ENCODE measurements at places on chromosomes 7 and 10.
A peak's percentile ranks its signal among the peaks of the same experiment; 100 is the strongest.

DNA sequence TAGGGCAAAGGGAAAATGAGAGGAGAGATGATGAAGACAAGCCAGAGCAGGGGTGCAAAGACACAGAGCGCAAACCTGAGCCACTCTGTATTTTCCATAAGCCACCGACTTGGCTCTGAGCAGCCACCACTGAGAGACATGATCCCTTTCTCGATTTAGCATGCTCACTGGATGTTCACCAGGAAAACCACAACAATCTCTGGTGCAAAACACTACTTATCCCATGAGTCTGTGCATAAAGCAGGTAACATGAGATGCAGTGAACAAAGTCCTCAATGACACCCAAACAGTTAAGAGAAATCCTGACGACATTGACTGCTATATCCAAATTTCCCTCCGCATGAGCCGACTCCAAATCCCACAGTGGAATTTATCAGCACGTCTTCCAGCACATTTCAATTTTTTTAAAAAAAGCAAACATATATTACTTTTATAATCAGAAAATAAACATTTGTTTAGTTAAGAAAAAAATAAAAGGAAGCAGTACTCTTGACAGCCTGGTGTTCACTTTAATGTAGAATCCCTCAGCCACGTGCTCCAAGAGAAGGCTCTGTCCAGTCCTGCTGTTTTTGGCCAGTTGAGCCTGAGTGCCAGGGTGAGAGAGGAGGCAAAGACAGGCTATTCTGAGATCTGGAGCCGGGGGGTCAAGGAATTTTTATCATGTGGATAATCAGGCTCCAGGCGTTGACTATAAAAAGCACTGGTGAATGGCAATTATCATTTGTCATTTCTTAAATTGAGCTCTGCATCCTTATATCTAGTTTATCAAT is 238.4 kb downstream of the KCNMA1 start:
- DNase-seq, result no peak

DNA sequence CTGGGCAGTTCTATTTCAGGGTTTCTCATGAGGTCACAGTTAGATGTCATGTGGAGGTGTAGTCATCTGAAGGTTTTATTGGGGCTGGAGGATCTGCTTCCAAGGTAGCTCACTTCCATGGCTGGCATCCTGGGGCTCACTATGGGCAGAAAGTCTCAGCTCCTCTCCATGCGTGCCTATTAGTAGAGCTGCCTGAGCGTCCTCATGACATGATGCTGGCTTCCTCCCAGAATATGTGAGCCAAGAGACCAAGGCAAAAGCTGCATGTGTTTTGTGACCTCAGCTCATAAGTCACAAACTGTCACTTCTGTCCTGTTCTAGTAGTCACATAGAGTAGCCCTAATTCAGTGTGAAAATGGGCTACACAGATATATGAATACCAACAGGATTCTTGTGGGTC is 524.4 kb downstream of the SUGCT start:
- DNase-seq, result no peak

DNA sequence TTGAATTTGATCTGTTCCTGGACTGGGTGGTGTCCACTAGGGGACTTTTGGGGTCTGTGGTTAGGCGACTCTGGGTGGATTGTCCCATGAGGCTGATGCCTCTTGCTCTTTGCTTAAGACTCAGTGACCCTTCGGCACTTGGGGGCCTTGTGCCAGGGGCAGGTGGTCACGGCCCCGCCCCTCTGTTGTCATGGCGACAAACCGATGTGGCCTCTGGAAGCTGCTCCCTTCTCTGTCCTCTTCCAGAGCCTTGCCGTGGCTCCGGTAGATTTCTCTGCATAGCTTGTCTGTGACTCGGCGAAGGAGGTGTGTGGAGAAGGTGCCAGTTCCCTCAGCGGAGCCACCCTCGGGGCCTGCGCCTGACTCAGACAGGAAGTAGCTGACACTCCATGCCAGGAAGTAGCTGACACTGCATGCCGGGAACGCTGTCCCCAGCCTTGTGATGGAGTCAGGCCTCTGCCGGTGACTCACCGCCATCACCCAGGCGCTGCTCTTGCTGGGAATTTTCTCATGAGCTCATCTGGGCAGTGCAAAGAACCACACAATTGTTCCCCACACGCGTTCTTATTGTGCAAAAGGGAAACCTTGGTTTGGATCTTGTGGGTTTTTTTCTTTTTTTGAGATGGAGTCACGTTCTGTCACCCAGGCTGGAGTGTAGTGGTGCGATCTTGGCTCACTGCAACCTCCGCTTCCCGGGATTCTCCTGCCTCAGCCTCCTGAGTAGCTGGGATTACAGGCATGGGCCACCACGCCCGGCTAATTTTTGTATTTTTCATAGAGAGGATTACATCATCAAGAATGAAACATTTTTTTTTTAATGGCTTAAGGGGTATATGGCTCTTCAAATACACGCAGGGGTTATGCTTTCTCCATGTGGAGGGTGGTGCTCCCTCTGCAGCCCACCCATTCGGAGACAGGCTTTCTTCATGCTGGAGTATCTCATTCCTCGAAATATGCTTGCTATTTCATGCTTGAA is 72.6 kb downstream of the PFKFB3 start:
- peak; percentile 96 for DNase-seq

GRCh38 chr10:103613616-103614015 is 120.1 kb downstream of the NEURL1 start:
- DNase-seq, result no peak

DNA sequence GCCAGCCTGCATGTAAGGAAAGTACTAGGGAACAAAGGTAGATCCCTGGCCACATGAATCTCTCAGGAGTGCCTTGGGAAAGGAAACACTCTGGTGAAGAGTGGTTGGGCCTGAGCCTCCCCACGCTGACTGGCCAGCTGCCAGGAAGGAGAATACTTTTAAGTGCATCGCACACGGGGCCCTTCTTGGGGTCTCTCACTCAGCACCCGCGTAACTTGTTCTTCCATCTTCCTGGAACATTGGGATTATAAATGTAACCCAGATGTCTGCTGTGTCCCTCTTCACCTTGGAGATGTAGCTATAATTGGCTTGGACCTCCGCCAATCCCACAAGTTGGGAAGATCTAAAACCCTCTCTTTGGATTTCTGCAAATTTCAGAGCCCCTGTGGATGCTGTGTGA is 4.4 kb upstream of the GLI3 start:
- DNase-seq, result no peak

GRCh38 chr7:924541-925231 is 29.8 kb downstream of the ADAP1 start:
- DNase-seq, result no peak

GRCh38 chr10:126214021-126214420 is 174.3 kb downstream of the ADAM12 start:
- no peak for DNase-seq

GRCh38 chr10:14032406-14032998 is 298.2 kb downstream of the FRMD4A start:
- DNase-seq, result no peak

DNA sequence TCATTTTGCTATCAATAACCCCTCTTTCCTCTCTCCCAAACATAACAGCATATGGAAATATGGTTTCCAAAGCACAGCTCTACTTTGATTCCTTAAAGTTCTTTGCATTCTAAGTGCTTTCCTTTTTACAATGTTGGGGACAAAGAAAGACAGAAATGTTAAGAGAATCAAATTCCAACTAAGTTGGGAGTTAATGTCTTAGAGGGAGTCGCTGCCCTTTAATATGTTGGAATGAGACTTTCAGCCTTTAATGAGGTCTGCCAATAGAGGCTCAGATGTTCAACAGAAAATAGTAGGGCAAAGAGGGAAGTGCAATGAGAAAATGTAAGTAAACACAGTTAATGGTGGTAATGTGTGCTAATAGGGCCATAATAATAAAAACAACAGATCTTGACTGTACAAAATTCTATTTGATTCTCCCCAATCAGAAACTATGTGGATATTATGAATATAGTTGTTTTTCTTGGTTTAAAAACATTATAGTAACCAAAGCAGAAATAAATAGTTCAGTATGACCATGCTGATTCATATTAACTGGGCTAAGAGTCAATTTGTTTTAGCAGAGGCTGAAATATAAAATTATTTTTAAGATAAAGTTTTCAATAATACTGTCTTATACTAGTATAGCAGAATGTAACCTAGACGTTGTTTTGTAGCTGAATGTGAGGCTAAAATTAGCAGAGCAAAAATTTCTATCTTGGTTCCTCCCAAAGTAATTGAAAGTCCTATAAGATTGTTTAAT is 10.3 kb downstream of the HYCC1 start:
- DNase-seq, result no peak

- no peak for DNase-seq
Observed at GRCh38 chr10:78772986-78773530, 295.7 kb upstream of the ZMIZ1 start.

- no peak for DNase-seq
Observed at GRCh38 chr7:50416527-50417182, 33.5 kb downstream of the FIGNL1 start.

GRCh38 chr7:23261843-23262452 is 15.4 kb downstream of the GPNMB start:
- peak; percentile 51 for DNase-seq

- DNase-seq, result no peak
Observed at GRCh38 chr7:37719077-37719476, 35.5 kb downstream of the GPR141 start.

DNA sequence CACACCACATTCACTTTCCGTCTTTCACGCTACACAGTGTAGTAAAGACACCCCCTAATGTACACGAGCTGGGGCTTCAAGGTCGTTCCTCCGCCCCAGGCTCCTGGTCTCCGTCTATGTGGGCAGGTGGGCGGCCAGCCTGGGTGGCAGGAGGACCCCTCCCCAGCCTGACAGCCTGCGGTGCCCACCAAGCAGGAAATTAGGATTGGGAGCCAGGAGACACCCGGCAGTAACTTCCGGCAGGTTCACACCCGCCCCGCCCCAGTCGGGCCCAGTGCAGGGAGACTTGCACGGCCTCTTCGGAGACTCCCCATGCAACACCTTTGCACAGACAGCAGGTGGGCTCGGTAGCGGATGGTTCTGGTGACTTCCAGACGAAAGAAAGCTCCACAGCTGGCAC is 27.7 kb upstream of the ADGRA1 start:
- DNase-seq, result no peak

DNA sequence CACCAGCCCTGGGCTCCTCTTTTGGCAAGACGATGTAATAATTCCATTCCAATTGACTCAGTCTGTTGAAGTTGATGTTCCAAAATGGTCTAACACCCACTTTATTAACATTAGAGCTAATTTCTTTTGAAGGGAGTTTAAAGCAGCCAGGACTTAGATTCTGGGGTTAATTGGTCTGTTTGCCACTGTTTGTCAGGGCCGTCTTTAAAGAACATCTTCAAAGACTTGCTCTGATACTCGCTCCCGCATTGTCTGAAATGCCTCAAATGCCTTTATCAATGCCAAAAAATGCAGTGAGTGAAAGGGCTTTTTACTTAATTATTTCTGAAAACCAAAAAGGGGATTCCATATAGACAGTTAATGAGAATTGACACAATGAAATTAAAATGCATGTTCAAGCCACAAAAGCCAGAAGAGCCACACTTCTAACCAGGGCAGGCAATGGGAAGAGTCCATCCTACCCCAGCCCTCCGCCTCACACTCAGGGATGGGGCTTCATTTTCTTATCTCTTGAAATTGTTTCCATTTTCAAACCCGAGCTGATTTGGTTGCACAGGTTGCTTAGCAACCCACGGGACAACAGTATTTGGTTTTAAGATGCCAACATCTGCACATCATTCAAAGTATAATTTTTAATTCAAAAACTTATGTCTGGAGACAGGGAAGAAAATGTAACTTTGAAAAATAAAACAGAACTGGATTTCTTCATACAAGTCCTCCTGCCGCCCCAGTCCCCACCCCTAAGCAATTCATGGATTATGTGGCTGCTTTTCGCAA is 163.0 kb downstream of the FGFR2 start:
- DNase-seq, result no peak

DNA sequence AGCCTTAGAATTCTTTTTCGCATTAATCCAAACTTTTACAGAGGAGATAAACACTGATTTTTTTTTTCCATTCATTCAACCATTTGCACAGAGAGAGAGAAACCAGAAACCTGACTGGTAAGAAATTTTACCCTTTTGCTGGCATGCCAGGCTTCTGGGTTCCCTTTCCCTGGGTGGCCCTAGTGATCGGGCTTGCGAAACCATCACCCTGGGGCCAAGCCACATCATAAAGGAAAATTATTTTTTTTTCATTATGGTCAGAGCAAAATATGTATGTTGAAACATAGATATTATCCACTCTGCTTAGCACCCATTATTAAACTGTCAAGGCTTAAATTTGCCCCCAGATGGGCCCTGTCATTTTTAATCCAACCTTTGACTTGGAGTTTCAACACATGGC is 55.4 kb upstream of the INHBA start:
- no peak for DNase-seq

GRCh38 chr7:155603205-155603857 is 41.1 kb upstream of the RBM33 start:
- no peak for DNase-seq

- DNase-seq, result no peak
Observed at GRCh38 chr7:141568227-141568626, 17.0 kb downstream of the AGK start.

- DNase-seq, result no peak
Observed at GRCh38 chr10:24708081-24708480, 15.6 kb downstream of the ARHGAP21 start.
